ENCODE measurements at places on chromosomes 5 and 9.

DNA sequence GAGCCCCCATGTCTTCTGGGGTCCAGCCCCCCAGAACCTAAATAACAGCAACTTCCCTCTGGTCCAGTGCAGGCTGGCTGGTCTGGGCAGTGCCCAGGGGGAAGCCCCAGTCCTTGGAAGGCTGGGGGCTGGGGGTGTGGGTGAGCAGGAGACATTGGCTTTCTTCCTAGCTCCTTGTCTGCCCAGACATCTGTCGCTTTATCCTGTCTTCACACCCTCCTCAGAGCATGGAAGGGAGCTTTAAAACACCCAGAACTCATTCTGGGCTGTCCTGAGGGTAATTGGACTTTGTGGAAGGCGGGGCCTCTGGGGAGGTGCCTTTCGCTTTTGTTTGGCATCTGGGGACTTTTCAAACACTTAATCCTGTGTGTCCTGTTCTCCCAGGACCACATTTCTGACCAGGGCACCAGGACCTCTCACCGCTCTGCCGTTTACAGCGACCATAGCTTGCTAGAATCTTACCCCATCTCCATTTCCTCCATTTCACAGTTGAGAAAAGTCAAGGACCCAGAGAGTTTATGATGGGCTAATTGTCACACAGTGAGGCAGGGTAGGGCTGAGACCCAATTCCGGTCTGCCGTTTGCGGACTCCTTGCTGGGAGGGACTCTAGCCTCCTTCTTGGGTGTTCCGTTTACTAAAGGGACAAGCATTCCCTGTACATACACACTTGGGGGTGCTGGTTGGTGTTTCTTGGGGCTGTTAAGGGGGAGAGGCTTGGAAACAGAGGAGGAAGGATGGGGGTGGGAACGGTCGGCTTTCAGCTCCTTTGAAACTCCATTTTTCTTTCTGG is 1.1 kb downstream of the GSN start:
- no peak for DNase-seq

GRCh38 chr5:92703976-92704375 is 877.0 kb downstream of the NR2F1-AS1 start:
- no peak for DNase-seq

- no peak for DNase-seq
Measured at GRCh38 chr9:131732061-131732526, 7.8 kb downstream of the RAPGEF1 start.

- no peak for DNase-seq
Measured at GRCh38 chr5:83151821-83152220, 74.5 kb downstream of the XRCC4 start.

DNA sequence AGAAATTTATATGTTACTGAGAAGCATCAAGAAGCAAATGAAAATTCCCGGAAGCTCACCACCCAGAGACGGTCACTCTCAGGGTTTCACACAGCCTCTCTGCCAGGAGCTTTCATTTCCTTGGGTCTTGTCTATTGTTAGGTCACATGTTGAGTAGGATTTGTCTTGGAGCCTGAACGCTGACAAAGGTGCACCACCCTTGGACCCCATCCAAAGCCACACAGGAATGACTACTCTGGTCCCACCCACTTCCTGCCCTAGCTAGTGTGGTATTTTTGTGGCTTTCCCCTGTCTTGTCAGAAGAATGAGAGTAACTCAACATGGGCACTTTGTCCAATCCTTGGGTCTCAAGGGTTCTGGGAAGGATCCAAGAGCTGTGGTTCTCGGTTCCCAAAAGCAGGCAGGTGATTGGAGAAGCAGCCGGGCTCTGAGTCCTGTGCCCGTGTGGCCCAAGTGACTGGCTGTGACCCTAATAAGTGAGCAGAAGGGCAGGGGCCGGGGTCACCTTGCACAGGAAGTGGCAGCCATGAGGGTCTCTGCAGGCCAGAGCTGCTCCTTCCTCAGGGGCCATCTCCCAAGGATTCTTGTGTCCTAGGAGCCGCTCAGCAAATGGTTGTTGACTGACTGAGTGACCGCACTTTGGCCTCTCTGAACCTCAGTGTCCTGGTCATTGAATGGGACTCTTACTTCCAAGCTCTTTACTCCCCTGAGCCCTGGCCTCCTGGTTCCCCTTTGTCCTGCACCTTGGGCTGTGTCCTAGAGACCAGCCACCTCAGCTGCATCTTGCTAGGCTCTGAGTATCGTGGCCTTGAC is 6.9 kb downstream of the FGD3 start:
- no peak for DNase-seq

- DNase-seq, result no peak
Measured at GRCh38 chr5:102622262-102622661, 123.5 kb upstream of the SLCO6A1 start.

- no peak for DNase-seq
Measured at GRCh38 chr5:154786414-154786813, 31.2 kb downstream of the LARP1 start.

DNA sequence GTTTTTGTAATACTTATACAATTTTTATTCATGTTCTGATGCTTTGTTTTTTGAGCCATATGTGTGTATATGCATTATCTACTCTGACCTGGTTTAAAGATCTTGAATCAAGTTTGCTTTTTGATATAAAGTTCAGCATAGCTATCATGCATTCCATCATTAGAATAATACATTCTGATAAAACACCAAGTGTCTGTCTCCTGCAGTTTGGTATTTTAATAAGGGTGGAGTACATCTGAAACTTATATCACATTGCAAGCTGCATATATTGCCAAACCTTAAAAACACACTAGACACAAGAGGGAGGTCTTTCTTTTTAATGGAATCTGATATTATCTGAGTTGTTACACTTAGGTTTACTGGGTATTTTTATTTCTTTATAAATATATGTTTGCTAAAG is 102.8 kb upstream of the ADAMTSL1 start:
- DNase-seq, result no peak

GRCh38 chr5:132425009-132425937 is 55.8 kb downstream of the SLC22A5 start:
- DNase-seq, result peak; percentile 40

- no peak for DNase-seq
Measured at GRCh38 chr9:33818167-33818846, 1.3 kb downstream of the UBE2R2 start.

- DNase-seq, result no peak
Measured at GRCh38 chr5:111261610-111262009, 37.4 kb downstream of the CAMK4 start.

DNA sequence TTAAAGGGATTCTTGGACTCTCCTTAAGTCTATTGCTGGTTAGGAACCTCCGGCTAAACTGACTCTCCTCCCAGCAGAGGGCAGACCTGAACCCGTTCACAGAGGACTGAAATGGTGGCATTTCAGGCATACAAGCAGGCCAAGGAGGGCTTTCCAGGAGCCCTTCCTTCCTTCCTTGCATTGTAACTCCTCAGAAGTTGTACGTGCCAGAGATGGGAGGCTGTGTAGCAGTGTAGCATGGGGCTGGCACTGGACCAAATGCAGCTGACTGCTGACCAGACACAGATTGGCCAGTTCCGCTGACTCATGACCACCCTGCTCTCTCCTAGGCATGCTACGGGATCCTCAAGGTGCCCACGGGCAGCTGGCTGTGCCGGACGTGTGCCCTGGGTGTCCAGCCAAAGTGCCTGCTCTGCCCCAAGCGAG is 36.4 kb downstream of the JADE2 start:
- DNase-seq, result no peak

DNA sequence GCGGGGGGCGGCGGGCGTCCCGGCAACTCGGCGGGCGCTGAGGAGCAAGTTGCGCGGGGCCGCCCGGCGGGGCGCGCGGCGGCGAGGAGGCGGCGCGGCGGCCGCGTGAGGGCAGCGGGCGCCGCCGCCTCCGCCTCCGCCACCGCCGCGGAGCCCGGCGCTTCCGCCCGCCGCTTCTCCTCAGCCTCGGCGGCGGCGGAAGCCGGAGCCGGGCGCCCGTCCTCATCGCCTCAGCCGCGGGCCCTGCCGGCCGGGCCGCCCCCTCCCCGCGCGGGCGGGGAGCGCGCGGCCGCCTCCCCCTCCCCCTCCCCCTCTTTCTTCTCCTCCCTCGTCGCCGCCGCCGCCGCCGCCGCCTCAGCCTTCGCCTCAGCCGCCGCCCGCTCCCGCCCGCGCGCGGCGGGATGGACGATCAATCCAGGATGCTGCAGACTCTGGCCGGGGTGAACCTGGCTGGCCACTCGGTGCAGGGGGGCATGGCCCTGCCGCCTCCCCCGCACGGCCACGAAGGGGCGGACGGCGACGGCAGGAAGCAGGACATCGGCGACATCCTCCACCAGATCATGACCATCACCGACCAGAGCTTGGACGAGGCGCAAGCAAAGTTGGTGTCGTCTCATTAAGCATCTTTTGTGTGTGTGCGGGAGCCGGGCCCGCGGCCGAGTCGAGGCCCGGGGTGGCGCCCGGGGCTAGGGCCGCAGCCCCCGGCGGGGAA is at the start of gene PBX3:
Gene PBX3, plus strand, starts transcription at position 321 of the 712 bp plus-strand sequence.
- peak; percentile 80 for DNase-seq

- no peak for DNase-seq
Measured at GRCh38 chr5:7908317-7908716, 39.4 kb downstream of the MTRR start.

DNA sequence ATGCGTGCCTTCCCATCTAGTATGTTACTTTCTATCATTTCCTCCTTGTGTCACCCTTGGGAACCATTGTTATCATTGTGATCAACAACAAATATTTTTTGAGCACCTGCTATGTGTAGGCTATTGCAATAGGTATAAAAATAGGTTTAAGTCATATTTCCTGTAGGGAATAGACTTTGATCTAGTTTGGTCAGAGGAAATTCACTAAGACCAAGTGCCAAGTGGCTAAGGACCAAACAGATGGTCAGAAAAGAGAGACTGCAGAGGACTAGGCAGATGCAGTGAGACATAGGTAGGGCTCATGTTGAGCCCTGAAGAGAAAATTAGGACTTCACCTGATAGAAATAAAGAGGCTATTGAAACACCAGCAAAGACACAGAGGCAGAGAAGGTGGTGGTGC is 430.0 kb upstream of the ADAMTSL1 start:
- DNase-seq, result no peak

DNA sequence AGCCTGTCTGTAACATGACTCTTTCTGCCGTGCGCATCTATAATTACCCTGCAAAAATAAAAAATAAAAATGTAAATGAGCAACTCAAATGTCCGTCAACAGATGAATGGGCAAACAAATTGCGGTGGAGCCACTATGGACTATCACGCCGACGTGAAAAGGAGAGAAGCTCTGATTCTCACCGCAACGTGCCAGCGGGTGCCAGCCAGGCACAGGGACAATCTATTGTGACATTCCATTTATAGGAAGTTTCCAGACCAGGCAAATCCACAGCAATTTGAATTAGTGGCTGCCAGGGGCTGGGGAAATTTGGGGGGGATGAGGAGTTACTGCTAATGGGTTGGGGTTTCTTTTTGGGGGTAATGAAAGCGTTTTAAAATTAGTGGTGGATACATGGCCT is 96.8 kb downstream of the VAV2 start:
- DNase-seq, result no peak

DNA sequence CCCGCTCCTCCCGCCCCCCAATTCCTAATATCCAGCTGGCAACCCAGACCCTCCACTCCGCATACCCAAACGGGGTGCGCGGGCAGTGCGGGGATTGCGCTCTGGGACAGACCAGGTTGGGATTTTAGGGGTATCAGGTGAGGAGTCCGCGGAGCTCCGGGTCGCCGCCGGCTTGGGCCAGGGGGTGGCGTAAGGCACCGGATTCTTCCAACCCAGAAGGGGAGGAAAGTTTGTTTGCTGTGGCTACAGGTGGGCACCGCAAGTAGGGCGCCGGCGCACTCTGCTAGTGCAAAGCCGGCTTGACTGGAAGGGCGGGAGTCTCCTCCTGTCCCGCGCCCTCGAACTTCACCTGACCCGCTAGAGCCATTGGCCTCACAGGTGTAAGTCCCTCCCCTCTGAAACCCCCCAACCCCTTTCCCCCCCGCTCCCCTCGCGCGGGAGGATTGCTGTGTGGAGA is 709 bp downstream of the IQGAP2 start:
- DNase-seq, result no peak

GRCh38 chr5:471750-472058 is 28.7 kb downstream of the EXOC3 start:
- peak; percentile 31 for DNase-seq

- no peak for DNase-seq
Measured at GRCh38 chr5:124110942-124111341, 599.0 kb downstream of the CSNK1G3 start.

- no peak for DNase-seq
Measured at GRCh38 chr9:78149702-78150291, 86.1 kb upstream of the CEP78 start.

- DNase-seq, result no peak
Measured at GRCh38 chr5:36135988-36136387, 15.7 kb downstream of the LMBRD2 start.

DNA sequence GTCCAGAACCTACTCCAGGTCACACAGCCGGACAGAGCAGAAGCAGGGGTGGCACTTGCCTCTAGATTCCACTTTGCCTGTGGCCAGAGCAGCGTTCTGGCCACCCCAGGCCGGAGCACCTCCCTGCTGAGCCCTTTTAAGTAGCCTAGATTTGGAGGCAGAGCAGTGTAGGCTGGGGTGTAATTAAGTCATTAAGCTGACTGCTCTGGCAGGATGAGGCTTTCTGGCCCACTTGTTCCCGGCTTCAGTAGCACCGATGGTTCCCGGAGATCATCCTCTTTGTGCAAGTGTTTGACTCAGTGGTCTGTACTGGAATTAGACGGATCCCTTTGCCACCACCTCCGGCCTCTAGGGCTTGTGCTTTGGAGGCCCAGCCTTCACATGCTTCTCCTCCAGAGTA is 281.9 kb upstream of the ANKRD55 start:
- no peak for DNase-seq

GRCh38 chr5:72007336-72008111 is 99.8 kb upstream of the MAP1B start:
- no peak for DNase-seq

DNA sequence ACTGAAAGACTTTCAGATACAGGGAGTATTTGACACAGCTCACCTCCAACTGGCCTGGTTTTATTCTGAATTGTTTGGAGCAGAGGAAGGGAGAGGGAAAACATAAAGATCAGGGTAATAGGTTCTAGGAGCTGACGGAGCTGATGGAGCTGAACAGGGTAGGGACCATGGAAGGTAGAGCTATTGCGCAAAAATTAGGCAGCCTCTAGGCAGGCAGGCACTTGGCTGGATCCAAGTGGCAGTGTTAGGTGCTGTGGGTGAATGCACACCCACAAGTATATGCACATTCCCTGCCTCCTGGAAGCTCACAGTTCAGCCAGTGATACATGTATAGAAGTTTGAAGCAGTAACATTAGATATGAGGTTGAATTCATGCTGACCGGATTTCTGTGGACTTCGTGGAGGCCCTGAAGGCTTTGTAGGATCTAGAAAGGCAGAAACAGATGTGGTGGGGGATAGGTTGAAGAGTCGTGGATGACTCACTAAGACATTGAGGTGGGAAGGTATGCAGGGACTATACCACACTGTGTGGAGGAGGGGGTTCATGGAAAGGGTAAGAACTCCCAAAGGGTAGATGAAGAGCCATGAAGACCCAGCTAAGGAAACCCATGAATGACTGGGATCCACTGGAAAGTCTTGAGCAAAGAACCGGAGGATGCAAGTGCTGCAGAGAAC is 50.8 kb downstream of the WWC1 start:
- no peak for DNase-seq

GRCh38 chr5:36928947-36929346 is 52.4 kb downstream of the NIPBL start:
- no peak for DNase-seq

GRCh38 chr5:76528547-76529331 is 94.5 kb downstream of the F2RL2 start:
- DNase-seq, result no peak

All from frontal cortex (tissue), 4 donors.